RWPE1 (cell line): ENCODE measurements at places on chromosomes 1 and 21.

DNA sequence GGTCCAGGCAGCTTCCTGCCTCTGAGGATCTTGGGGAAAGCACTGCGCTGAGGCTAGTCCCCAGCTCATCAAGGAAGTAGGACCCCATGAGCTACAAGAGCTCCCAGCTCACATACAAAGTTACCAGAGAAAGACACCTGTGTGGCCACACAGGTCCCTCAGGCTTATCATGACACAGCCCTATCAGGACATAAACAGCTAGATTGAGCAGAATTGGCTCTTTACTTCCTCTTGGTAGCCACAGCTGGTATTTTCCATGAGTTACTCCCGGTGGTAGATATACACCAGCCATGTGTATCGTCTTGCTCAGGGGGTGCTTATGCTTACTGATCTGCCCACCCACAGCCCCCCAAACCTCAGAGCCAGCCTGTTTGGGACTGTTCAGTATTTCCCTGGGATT lies 1.2 kb downstream of the LENEP start:
- no peak for DNase-seq

DNA sequence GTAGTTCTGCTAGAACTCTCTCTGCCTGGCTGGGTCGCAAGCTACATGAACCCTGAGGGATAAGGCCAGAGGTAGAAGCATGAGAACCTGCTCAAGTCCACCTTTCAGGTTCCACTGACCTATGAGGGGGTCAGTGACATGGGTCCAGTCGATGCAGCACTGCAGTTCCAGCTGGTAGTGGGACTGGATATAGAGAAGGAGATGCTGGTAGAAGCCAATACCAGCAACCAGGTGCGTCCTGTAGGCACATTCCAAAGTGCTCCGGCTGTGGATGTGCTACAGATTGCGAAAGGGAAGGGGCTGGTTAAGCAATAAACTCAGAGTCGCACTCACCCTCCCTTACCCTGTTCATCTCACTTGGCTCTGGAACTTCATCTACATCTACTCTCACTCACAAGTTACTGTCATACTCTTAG lies 5.7 kb downstream of the SMG5 start:
- DNase-seq: no peak

DNA sequence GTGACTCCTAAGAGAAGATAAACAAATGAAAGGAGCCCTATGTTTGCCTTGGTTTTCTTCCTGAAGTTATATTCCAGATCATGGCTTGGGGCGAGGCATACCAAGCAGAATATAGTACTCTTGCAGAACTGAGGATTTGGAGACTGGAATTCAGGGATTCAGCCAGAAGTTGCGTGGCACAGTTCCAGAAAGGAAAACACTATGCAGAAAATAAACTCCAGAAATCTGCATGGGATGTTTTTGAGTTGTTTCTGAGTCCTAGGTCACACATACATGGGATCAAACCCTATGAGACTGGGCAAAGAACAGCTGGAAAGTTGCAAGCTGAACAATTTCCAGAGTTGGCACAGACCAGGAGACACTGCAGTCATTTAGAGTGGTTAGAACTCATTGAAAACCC lies 42.9 kb upstream of the IFFO2 start:
- DNase-seq: no peak

GRCh38 chr1:167974698-167975097 lies 37.8 kb upstream of the MPC2 start:
- no peak for DNase-seq

- peak; percentile 19 for DNase-seq
These were observed 15.3 kb upstream of the ZSWIM5 start for GRCh38 chr1:45221716-45222115.

- DNase-seq: no peak
These were observed 79.3 kb downstream of the RPS6KA1 start for GRCh38 chr1:26608895-26609294.

GRCh38 chr1:30575066-30575465 lies 148.3 kb downstream of the MATN1 start:
- no peak for DNase-seq

DNA sequence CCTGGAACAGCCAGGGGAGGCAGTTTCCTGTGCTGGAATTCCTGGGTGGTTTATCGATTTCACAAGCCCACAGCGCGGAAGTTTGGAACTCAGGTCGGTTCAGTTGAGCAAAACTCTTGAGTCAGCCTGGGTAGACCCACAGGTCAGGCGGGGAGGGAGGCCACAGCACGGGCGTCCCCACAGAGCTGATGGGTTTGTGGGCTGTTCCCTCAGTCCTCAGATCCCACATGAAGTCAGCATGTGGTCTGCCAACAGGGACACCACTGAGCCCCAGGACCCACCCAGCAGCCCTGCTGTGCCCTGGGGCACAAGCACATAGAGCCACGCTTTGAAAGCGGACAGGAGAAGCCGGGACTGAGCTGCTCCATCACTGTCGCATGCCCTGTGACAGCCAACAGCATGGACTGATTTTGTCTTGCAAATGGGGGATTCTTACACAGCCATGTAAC lies 17.4 kb downstream of the BMP8A start:
- DNase-seq: no peak

GRCh38 chr1:183989078-183989577 lies 48.4 kb downstream of the COLGALT2 start:
- DNase-seq: peak; percentile 5

DNA sequence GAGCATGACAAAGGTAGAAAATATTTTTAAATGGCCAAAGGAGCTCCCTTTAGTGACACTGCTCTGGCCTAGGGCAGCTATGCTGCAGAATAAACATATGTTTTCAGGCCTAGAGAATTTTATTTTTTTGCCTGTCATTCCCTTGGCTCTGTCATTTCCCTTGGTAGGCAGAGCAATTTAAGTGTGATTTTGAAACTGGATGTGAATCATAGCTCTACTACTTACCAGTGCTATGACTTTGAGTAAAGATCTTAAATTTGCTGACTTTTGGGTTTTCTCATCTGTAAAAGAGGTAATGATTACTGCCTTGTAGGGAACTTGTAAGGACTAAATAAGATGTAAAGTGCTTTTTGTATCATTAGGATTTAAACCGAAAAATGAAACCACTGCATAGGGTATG lies 189.0 kb upstream of the ZRANB2 start:
- no peak for DNase-seq

- peak; percentile 36 for DNase-seq
These were observed 3.3 kb upstream of the SNRPE start for GRCh38 chr1:203858055-203858454.

DNA sequence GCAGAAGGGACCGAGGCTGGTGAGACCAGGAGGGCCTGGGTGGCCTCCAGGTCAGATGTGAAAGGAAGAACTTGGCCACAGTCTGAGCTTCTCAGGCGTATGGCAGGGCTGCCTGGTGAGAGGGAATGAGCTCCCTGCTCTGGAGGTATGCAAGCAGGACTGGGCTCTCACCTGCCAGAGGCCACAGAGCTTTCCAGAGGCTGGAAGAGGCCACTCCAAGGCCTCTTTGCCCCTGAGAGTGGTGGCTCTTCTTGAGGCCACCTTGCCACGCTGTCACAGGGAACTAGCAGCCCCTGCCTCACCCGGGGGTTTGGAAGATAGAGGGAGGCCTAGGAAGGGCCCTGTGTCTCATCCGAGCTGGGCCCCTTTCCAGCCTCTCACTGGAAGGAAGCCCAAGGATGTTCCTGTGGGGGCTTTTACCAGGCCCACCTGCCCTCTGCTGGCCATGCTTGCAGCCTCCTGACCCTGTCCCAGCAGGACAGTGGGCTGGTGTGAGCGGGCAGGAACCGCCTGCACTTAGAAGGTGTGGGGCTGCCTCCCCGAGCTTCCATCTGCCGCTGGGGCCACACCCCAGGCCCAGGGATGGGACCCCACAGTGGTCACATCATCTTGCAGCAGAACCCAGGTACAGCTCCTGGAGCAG lies 10.0 kb downstream of the PCSK9 start:
- DNase-seq: no peak

GRCh38 chr1:154193821-154194220 lies 1.9 kb upstream of the TPM3 start:
- DNase-seq: no peak

DNA sequence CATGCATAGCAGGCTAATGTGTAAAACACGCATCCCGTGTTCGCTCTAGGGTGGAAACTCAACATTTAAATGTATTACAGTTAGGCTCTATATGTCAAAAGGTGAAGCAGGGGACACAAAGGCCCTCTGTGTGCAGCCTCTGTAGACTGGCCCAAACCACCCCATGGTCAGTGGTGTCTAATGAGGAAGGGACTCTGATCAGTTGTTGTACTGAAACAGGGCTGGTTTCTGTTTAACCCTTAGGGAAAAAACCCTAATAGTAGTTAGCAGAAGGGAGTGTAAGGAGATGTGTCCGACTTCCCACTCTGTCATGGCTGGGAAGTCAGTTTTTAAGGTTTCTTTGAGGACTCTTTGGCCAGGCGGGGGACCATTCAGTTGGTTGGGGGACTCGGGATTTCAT lies 21.5 kb upstream of the CD2 start:
- no peak for DNase-seq

- no peak for DNase-seq
These were observed 195.6 kb downstream of the HMCN1 start for GRCh38 chr1:185929776-185930175.

- DNase-seq: no peak
These were observed 9.2 kb downstream of the RAP1GAP start for GRCh38 chr1:21659924-21660326.

GRCh38 chr1:235708390-235708962 lies 58.9 kb upstream of the GNG4 start:
- peak; percentile 75 for DNase-seq

DNA sequence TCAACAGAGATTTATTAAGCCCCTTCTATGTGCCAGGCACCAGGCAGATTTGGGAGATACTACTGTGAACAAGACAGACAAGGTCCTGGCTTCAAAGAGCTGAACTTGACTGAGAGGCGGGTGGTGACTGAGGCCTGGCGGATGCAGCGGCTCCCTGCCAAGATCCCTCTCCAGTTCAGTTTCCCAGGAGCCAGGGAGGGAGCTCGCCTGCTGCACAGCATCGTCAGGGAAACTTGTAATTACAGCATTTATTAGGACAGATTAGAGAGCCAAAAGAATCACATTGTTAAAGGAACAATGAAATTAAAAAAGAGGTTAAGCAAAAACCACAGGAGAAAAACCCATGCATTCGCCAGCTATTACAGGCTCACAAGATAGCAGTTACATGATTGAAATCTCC lies 55.3 kb downstream of the ETS2 start:
- DNase-seq: no peak

GRCh38 chr1:11918799-11919519 lies 7.3 kb downstream of the KIAA2013 start:
- DNase-seq: peak; percentile 55

DNA sequence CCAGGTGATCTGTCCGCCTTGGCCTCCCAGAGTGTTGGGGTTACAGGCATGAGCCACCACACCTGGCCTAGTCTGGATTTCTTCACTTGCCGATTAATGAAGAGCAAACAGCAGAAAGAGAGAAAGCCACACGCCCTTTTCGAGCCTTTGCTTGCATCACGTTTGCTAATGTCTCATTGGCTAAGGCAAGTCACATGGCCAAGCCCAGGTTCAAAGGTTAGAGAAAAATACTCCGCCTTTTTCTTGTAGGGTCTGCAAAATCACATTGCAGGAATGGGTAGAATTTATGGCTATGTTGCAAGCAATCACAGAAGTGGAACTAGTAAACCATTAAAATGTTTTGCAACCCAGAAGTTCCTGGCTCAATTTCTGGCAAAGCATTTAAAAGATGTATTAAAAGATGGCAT lies 26.8 kb upstream of the BACH1 start:
- no peak for DNase-seq

GRCh38 chr1:177476676-177477075 lies 305.9 kb downstream of the BRINP2 start:
- no peak for DNase-seq

GRCh38 chr1:7536891-7537591 lies 234.1 kb upstream of the VAMP3 start:
- DNase-seq: no peak

DNA sequence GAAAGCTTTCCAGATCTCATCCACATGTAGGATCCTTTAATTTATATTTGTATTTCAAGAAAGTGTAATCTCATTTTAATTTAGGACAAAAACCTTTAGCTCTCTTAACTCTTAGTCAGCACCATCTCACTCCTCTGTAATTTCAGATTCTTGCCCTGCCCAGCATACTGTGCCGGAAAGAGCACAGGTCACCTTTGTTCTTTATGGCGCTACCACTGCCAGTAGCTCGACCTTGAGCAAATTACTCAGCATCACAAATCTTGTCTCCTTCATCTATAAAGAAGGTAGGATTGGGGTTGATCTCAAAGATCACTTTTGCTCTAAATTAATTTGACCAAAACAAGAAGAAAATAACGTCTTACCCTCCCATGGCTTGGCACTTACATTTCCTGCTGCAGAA lies 56.1 kb upstream of the ZC3H11B start:
- DNase-seq: no peak

DNA sequence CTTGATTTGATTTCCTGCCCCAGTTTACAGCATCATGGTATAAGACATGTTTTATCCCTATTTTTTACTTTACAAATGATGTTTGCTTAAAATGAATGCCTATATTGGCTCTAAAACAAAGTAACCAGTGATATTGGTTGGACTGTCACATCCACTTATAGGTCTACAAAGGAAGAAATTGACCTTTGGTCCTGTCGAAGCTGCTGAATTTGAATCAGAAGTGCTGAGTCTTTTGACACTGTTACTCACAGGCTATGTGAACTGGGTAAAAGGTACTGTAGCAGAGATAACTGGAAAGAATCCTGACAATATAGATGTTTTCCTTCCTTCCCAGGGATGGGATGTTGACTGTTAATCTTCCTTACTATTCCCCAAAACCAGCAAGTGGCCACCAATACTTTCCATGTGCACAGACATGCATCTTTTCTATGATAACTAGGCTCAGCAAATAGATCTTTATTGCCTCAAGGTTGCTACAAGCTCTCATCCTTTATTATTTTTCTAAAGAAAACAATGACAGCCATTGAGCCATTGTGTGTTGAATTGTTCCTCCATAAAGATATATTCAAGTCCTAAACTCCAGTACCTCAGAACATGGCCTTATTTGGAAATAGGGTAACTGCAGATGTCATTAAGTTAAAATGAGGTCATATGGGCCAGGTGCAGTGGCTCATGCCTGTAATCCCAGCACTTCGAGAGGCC lies 175.9 kb upstream of the NR5A2 start:
- DNase-seq: no peak

GRCh38 chr1:241821363-241821762 lies 26.6 kb upstream of the EXO1 start:
- DNase-seq: no peak
